ENCODE measurements at places on chromosomes 5 and 9. TPM values are rescaled to one million over a fixed set of nuclear protein-coding genes. Genes with fewer than 3 reads are reported as not detected.
A peak's percentile ranks its signal among the peaks of the same experiment; 100 is the strongest.

FLT4 gene
- 1.0 TPM for total RNA-seq

DNA sequence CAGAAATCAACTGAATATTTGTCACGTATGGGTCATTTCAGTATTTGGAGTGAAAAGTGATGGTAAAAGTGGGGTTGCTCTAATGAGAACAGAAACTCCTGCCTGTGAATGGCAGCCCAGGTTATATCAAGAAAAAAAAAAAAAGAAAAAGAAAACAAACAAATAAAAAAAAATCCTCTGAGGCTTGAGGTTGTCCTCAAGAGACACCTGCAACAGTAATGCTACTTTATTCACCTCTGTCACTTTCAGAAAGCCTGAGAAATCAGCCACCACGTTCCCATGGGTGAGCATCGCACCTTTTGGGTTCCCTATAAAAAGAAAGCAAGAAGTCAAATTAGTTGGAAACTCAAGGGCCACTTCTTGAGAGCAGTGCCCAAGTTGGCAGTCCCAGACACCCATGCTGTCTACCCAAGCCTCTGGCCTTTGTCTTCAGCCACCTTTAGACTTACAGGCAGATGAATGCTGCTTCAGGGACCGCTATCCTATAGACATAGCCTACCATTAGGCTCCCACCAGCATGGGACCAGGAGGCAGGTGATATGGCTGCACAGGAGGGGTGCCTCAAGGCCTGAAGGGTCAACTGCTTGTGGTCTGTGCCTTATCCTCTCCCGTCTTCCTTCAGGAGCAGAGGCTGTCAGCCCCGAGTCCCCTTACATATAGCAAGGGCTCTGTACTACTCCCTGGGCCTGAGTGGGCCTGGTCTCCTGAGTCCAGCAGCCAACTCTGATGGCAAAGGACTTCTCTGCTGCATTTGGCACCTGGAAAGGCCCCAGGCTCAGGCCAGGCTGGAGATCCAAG lies 31.1 kb upstream of the MEIKIN start:
- H3K4me1 ChIP-seq: peaks cover 20% of the 10 kb centered on the region
- no peak overlapping the region for H3K27ac ChIP-seq
- no peaks in the 10 kb centered on the region for H3K27me3 ChIP-seq
- DNase-seq: no peak
- H3K4me3 ChIP-seq: no peak overlapping the region
- no peaks in the 10 kb centered on the region for H3K36me3 ChIP-seq

DNA sequence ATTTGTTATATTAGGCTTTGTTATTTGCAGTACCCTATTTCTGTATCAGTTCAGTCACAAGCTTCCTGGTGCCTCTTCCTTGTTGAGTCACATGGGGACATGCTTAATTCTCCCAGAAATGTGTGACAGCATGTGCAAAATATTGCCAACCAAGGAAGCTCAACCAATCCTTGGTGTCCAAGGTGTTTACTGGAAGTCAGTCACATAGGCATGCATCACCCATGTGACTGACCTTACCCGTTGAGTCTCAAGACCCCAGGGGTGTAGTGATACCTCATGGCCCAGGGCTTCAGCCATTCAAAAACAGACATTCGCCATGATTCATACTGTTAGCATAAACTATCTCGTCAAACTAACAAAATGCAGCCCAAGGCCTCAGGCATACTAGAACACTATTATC lies 9.3 kb upstream of the ANKDD1B start:
- peaks cover 6% of the 10 kb centered on the region for H3K36me3 ChIP-seq
- no peak overlapping the region for H3K27ac ChIP-seq
- H3K27me3 ChIP-seq: no peaks in the 10 kb centered on the region

- DNase-seq: no peak
- H3K27ac ChIP-seq: no peak overlapping the region
- no peaks in the 10 kb centered on the region for H3K4me1 ChIP-seq
- no peaks in the 10 kb centered on the region for H3K36me3 ChIP-seq
Measured at GRCh38 chr5:109611061-109611460, 78.7 kb upstream of the MAN2A1 start.

PDCD1LG2 gene
- total RNA-seq: 8.2 TPM

GRCh38 chr9:107008011-107008410 lies 145.0 kb downstream of the ZNF462 start:
- H3K27me3 ChIP-seq: no peaks in the 10 kb centered on the region
- no peaks in the 10 kb centered on the region for H3K36me3 ChIP-seq
- no peak overlapping the region for H3K27ac ChIP-seq
- no peak overlapping the region for H3K4me3 ChIP-seq
- no peaks in the 10 kb centered on the region for H3K4me1 ChIP-seq

GRCh38 chr5:83527221-83527620 lies 55.7 kb downstream of the VCAN start:
- no peak overlapping the region for H3K27ac ChIP-seq
- H3K36me3 ChIP-seq: no peaks in the 10 kb centered on the region
- H3K4me1 ChIP-seq: no peaks in the 10 kb centered on the region
- no peak for DNase-seq

CCL27 gene
- 4.4 TPM for total RNA-seq

- H3K27ac ChIP-seq: no peak overlapping the region
- DNase-seq: no peak
- H3K27me3 ChIP-seq: no peaks in the 10 kb centered on the region
Measured at GRCh38 chr9:124284940-124285441, 27.2 kb downstream of the NEK6 start.

GRCh38 chr9:25461416-25461815 lies 216.8 kb downstream of the TUSC1 start:
- no peak overlapping the region for H3K27ac ChIP-seq
- H3K4me3 ChIP-seq: no peak overlapping the region
- no peak for DNase-seq
- H3K27me3 ChIP-seq: no peaks in the 10 kb centered on the region
- no peaks in the 10 kb centered on the region for H3K36me3 ChIP-seq

GRCh38 chr5:134174841-134175839 lies 1.6 kb downstream of the SKP1 start:
- DNase-seq: no peak
- no peaks in the 10 kb centered on the region for H3K27me3 ChIP-seq
- H3K27ac ChIP-seq: no peak overlapping the region
- H3K36me3 ChIP-seq: peaks cover 37% of the 10 kb centered on the region
- peak overlapping the region; percentile 98 for H3K4me3 ChIP-seq

SLC46A2 gene
- total RNA-seq: 24.6 TPM

GRCh38 chr5:87311405-87312279 lies 44.0 kb downstream of the RASA1 start:
- DNase-seq: no peak
- no peaks in the 10 kb centered on the region for H3K36me3 ChIP-seq
- H3K4me3 ChIP-seq: no peak overlapping the region
- no peak overlapping the region for H3K27ac ChIP-seq
- H3K27me3 ChIP-seq: no peaks in the 10 kb centered on the region
- H3K4me1 ChIP-seq: no peaks in the 10 kb centered on the region

Data from thymus (tissue), 14 donors.